ENCODE measurements at places on chromosomes 12 and 14.

GRCh38 chr12:108495054-108495453 is 20.0 kb upstream of the FICD start:
- no peak for DNase-seq

- peak; percentile 51 for DNase-seq
Measured at GRCh38 chr12:54853933-54854538, at the start of gene MUCL1. Gene MUCL1 (plus strand): TSS chr12:54854516. CDS start chr12:54854583, 67 bp downstream.

- DNase-seq: no peak
Measured at GRCh38 chr14:60184905-60185555, 19.8 kb upstream of the DHRS7 start.

GRCh38 chr14:68819260-68819691 is 26.4 kb upstream of the ZFP36L1 start:
- no peak for DNase-seq

GRCh38 chr12:64780531-64781279 is 21.5 kb upstream of the GNS start:
- peak; percentile 62 for DNase-seq

GRCh38 chr12:130873825-130874224 is 2.0 kb downstream of the RAN start:
- no peak for DNase-seq

DNA sequence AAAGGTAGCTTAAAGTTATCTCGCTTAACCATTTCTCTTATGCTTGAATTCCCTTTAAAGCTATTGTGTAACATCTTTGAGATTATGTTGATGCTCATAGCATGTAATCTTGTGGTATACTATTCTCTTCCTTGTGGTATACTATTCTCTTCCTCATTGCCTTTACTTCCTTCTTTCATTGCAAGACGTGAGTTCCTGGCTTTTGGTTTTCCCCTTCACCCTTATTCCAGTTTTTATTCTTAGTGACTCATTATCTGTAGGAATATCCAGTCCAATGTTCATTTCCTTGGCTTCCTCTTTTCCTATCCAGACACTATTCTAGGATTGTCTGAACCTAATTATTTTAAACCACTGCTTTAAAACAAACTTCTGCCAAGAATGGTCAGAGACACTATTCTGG is 564.0 kb downstream of the CCER1 start:
- DNase-seq: no peak

GRCh38 chr14:50947446-50947845 is 3.2 kb upstream of the PYGL start:
- DNase-seq: no peak

- no peak for DNase-seq
Measured at GRCh38 chr14:97571866-97572555, 774.8 kb downstream of the VRK1 start.

GRCh38 chr14:52310541-52310940 is 3.6 kb upstream of the PTGER2 start:
- no peak for DNase-seq

DNA sequence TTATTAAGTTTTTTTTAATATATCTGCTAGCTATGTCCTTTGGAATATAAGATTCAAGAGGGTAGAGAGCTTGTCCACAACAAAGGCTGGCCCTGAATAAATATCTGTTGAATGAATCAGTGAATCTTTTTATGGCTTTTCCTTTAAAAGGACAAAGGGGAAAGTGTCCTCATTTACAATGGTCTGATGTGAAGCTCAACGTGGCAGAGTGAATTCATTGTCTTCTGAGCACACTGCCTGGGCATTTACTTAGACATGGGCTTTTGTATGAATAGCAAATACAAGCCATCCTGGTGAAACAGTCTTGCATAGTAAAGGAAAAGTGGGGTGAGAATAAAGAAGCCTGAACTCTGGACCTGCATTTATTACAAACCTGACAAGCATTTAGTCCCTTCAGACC is 201.2 kb downstream of the NELL2 start:
- no peak for DNase-seq

- no peak for DNase-seq
Measured at GRCh38 chr14:86039176-86039575, 509.2 kb downstream of the FLRT2 start.

DNA sequence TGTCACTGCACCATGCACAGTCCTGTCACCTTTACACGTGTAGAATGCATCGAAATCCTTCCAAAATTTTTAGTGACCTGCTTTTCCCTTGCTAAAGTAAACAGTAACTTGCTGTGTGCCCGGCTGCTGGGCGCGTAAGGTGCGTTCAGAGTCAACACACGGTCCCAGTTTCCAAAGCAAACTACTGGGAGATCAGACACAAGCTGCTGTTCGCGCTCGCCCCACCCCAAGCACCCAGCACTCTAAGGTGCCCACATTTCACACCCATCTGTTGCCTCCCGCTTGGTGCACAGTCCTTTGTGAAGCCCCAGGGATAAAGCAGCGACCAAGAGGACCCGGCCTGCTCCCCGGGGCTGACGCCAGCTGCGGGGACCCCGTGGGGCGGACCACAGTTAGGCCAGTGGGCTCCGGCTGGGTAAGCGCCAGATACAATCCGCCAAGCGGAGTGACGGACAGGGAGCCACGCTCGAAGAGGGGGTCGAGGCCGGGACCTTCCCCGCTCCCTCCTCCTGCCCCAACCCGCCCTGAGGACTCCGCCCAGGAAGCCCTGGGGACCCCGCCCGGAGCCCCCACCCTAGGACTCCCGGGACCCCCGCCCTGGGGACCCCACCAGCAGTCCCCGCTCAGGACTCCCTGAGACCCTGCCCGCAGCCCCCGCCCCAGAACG is 633 bp downstream of the STX2 start:
- no peak for DNase-seq

DNA sequence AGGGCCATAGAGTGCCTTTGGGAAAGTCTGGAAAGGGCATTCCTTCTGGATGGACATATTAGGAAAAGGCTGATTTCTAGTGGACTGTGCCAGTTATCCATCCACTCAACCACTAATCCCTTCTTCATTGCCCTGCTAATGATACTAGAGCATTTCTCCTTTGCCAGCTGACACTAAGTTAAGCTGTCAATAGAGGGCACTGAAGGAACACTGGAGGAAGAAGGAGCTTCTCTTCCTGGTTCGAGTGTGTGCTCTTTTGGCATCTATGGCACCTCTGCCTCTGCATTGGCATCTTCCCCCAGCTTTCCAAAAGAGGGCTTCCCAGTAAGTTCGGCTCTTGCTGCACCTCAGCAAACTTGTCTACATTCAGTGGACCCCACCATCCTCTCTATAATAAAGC is 165.4 kb downstream of the DERA start:
- DNase-seq: no peak

GRCh38 chr14:72830786-72831594 is 62.9 kb downstream of the DPF3 start:
- no peak for DNase-seq

- no peak for DNase-seq
Measured at GRCh38 chr12:18224745-18225144, 36.6 kb upstream of the PIK3C2G start.

DNA sequence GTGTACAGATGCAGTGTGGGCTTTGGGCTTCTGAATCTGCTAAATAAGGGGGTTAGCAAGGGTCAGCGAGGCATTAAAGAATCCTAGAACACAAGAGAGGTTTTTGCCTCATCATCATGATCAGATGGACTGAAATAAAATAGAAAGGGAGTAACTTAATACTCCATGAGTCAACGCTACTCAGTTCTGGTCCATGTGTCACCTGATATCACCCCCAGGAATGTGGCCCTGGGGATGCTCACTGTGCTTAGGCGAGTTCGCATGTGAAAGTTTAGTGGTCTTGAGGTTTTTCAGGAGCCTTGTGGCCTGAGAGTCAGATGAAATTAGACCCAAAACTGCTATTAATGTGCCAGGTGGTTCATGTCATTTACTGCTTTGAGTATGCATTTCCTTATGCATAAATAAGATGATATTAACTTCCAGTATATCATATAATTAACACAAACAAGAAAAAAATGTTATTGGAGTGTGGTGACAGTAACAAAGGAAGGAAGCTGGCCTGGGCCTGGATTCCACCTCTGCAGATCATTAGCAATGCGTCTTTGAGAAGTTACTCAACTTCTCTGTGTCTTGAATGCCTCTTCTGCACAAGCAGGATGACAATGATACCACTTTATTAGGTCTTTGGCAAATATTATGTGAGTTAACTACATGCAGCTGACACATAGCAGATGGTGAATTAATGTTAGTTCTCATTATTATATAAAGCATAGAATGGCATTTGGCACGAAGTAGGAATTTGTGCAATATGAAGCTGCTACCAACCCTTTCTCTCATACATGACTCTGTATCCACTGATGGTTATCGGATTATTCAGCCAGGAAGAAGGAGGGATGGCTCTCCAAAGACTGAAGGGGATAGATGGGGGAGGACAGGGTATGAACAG is 1272.6 kb downstream of the AACS start:
- no peak for DNase-seq

- no peak for DNase-seq
Measured at GRCh38 chr12:106044773-106045172, 94.0 kb downstream of the NUAK1 start.

- no peak for DNase-seq
Measured at GRCh38 chr12:21697904-21698630, 40.4 kb upstream of the LDHB start.

GRCh38 chr14:30243805-30244204 is 315.2 kb upstream of the G2E3 start:
- DNase-seq: no peak

DNA sequence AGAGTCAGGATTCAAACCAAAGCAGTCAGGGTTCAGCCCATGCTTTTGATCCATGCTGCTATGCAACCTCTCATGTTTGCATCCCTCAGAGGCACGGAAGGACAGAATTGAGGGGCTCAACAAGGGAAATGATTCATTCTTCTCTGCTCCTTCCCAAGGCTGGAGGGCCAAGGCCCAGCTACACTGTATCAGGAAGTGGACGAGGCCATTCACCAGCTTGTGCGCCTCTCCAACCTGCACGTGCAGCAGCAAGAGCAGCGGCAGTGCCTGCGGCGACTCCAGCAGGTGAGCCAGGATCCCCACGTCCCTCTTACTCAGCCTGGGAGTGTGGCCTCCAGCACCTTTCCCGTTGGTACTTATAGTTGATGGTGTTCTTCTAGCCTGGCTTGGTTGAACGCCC is 8.6 kb downstream of the ARHGEF40 start:
- no peak for DNase-seq

DNA sequence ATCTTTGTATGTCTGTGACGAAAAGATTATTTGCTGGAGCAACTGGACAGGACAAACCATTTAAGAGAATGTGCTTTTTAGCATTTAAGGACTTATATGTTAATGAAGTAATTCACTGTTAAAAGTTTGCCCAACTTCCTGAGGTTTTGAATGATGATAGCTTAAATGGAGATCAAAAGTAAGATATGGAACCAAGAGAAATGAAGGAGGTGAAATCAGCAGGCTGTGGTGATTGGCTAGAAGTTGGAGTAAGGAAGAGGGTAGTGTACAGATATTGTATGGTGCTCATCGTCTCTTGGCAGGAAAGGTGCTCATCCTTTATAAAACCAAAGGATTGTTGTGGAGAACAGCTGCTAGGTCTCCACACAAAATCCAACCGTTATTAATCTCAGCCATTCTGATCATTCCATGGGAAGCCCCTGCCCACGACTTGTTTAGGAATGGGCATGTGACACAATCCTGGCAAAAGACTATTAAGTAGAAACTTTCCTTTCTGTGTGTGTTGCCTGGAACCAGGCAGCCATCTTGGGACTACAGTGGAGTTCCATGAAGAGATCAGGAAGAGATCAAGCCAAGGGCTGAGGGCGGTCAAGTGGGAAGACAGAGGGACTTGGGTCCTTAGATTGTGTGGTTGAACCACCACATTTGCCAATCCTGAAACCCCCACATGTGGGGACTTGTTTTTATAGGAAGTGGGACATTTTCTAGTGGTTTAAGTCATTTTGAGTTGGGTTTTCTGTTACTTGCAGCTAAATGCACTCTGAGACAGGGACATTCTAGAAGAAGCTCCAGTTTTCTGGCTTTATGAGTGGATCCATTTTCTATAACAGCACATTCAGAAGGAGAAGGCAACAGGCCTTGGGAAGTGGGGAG is 56.8 kb upstream of the CHST11 start:
- DNase-seq: no peak

DNA sequence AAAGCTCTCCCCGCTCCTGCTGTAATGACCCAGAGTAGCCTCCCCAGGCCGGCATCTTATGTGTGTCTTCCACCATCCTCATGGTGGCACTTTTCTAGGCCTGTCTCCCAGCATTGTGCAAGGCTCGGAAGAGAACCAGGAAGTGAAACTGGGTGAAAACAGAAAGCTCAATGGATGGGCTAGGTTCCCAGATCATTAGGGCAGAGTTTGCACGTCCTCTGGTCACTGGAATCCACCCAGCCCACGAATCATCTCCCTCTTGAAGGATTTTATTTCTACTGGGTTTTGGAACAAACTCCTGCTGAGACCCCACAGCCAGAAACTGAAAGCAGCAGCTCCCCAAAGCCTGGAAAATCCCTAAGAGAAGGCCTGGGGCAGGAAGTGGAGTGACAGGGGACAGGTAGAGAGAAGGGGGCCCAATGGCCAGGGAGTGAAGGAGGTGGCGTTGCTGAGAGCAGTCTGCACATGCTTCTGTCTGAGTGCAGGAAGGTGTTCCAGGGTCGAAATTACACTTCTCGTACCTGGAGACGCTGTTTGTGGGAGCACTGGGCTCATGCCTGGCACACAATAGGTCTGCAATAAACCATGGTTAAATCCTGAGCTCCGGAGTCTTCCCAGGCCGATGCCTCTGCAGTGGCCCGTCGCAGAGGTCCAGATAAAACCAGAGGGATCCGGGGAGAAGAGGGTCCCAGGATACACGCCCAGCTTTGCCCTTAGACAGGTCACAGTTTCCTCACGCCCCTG is 15.6 kb downstream of the ACVRL1 start:
- DNase-seq: no peak

DNA sequence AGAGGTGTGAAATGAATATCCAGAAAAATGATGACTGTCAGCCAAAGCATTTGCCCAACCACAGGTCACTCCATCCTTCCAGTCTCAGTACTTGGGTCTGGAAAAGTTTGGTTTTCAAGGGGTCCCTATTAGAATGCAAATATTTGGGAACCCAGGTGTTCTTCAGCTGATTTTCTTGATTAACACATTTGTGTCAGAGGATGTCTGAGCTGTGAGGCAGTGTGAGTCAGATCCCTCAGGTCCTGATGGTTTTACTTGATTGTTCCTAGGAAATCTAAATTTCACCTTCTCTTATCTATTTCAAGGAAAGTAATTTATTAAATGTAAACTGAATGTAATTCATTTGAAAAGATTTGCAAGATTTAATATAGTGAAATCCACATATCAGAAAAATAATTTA is 71.5 kb downstream of the SSPN start:
- no peak for DNase-seq

DNA sequence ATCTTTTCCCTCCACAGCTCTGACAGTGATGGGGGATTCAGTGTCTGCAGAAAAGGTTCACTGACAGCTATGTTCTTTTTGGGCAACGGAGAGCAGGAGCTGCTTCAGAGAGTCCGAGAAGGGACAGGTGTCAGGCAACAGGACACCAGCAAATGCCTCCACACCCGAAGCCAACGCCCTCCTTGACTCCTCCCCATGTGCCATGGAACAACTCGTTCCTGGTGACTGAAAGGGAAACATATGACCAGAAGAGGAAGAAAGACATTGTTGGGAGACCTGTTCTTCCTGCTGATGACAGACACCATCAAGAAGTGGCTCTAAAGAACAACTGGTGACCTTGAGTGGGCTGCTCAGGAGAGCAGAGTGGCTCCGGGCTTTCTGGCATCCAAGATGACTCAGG is 172.3 kb upstream of the NOS1 start:
- no peak for DNase-seq

- no peak for DNase-seq
Measured at GRCh38 chr12:121378736-121379135, 21.2 kb upstream of the RNF34 start.

GRCh38 chr12:90120627-90121026 is 412.0 kb upstream of the ATP2B1 start:
- DNase-seq: no peak
